ENCODE measurements at places on chromosomes 2 and 18.

- DNase-seq: no peak
Measured at GRCh38 chr2:172381275-172382027, 45.9 kb upstream of the ITGA6 start.

- DNase-seq: no peak
Measured at GRCh38 chr18:64233851-64234250, 85.0 kb upstream of the LINC00305 start.

- DNase-seq: no peak
Measured at GRCh38 chr2:78546843-78547242, 478.7 kb upstream of the REG3G start.

- DNase-seq: no peak
Measured at GRCh38 chr2:47564129-47564528, 161.2 kb downstream of the MSH2 start.

- no peak for DNase-seq
Measured at GRCh38 chr2:238802957-238803356, 44.9 kb upstream of the TWIST2 start.

GRCh38 chr2:145029873-145030272 lies 510.0 kb upstream of the ZEB2 start:
- DNase-seq: no peak

DNA sequence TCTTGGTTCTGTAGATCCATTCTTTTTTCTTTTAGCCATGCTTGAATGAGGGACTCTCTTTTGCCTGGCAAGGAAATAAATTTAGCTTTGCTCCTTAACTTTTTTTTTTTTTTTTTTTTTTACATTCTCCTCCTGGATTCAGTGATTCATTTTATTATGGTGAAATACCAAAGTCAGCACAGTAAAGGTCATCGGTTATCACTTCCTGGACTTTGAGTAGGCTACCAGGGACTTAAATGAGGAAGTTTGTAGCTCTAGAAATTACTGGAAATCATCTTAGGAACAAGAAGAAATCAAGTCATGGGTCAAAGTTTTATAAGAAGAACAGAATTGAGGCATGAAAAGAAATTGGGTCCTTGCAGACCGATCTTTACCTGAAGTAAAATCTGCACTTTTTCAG lies 75.0 kb downstream of the SOCS6 start:
- DNase-seq: no peak

DNA sequence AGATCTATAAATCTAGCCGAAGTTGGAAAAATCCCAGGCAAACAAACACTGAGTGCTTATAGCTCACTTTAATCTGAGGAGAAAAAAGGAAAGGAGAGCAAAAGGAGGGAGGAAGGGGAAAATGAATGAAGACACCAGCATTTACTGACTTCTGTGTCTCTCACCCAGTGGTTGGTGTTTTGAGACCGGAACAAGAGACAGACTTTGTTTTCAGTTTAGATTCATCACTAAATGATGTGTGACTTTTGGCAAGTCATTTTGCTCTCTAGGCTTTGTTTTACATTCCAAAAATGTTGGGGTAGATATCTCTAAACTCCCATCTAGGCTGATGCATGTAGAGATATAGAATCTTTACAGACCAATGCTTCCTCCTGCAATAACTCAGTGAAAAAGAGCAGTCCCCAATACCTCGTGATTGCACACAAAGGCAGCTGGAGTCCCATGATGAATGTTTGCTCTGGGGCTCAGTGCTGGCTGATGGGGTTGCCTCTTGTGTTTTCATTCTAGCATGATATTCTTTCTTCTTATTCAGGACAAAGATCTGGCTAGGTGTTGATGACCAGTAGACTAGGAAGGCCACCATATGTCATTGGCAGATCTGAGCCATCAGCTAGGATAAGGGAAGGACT lies 51.4 kb downstream of the TRIB2 start:
- no peak for DNase-seq
